ENCODE measurements at places on chromosomes 1 and 21. TPM values are rescaled to one million over a fixed set of nuclear protein-coding genes. Genes with fewer than 3 reads are reported as not detected.

DNA sequence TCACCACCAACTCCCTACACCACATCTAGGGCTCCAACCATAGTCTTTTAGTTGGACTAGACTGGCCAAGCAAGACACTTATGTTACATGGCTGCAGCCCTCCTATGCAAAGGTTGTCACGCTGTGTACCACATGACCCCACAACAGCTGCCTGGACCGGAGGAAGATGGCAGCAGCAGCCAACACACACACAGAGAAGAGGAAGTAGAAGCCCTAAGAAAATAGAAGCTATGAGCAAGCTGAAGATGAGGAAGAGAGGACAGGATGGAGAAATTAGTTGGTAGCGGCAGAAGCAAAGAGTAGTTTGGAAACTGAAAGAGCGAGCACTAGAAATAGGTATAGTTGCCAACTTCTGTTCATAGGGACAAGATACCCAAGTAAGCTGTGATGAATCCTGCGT, 60.8 kb upstream of the RALGPS2 start:
- H3K27ac ChIP-seq, result no peak overlapping the region
- H3K4me3 ChIP-seq, result no peak overlapping the region

DNA sequence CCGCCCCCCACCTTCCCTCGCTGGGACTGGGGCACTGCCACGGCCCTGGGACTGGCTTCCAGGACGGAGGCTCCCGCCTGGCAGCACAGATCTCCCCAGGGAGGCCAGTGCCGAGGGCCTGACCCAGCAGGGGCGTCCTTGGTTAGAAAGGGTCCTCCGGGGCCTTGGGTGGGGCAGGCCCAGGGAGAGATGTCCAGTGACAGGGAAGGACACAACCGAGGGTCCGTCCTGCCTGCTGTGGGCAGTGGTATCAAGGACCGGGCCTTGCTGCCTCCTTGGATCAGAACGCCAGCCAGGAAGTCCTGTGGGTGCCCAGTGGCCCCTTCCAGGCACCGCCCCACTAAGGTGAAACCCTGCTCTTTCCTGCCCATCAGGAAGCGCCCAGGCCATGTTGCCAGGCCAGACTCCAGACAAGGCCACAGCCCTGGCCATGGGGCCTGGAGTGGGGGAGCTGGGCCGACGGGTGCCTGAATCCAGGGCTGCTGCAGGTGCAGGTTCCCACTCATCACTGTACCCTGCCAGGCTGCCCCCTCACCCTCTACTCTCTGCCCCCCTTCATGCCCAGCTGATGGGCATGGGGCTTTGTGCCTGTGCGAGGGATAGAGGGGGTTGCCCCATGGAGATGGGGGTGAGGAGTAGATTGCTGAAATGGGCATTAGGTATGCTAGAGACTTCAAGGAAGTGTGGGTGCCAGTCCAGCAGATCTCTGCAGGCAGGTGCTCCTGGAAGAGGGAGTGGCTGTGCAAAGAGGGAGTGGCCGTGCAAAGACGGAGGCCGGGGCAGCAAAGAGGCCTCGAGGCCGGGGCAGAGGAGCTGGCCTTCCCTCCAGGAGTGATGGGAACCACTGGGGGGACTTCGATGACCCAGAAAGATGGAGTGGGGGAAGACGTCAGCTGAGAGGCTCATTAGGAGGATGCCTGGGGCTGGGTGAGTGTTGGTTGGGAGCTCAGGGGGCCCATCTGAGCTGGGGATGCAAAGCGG, 2.2 kb upstream of the PRKCZ start:
- DNase-seq, result peak; percentile 71
- no peak overlapping the region for H3K4me3 ChIP-seq
- peaks cover 19% of the 10 kb centered on the region for H3K4me1 ChIP-seq
- no peaks in the 10 kb centered on the region for H3K36me3 ChIP-seq
- no peaks in the 10 kb centered on the region for H3K27me3 ChIP-seq
- no peak overlapping the region for H3K27ac ChIP-seq

- H3K36me3 ChIP-seq, result no peaks in the 10 kb centered on the region
- no peak overlapping the region for H3K27ac ChIP-seq
- no peaks in the 10 kb centered on the region for H3K27me3 ChIP-seq
- no peak overlapping the region for H3K4me3 ChIP-seq
- no peaks in the 10 kb centered on the region for H3K4me1 ChIP-seq
Measured at GRCh38 chr1:29397981-29398380, 161.7 kb downstream of the PTPRU start.

- no peak overlapping the region for H3K4me3 ChIP-seq
- no peak for DNase-seq
- no peak overlapping the region for H3K27ac ChIP-seq
Measured at GRCh38 chr1:73576083-73576482, 621.9 kb downstream of the LRRIQ3 start.

GRCh38 chr1:4894566-4894965, 240.2 kb downstream of the AJAP1 start:
- H3K27ac ChIP-seq, result no peak overlapping the region
- H3K4me3 ChIP-seq, result no peak overlapping the region
- H3K27me3 ChIP-seq, result no peaks in the 10 kb centered on the region

GRCh38 chr1:119573886-119574285, 66.9 kb downstream of the HSD3B1 start:
- H3K36me3 ChIP-seq, result no peaks in the 10 kb centered on the region
- H3K27me3 ChIP-seq, result no peaks in the 10 kb centered on the region
- no peak overlapping the region for H3K27ac ChIP-seq
- H3K4me3 ChIP-seq, result no peak overlapping the region

DNA sequence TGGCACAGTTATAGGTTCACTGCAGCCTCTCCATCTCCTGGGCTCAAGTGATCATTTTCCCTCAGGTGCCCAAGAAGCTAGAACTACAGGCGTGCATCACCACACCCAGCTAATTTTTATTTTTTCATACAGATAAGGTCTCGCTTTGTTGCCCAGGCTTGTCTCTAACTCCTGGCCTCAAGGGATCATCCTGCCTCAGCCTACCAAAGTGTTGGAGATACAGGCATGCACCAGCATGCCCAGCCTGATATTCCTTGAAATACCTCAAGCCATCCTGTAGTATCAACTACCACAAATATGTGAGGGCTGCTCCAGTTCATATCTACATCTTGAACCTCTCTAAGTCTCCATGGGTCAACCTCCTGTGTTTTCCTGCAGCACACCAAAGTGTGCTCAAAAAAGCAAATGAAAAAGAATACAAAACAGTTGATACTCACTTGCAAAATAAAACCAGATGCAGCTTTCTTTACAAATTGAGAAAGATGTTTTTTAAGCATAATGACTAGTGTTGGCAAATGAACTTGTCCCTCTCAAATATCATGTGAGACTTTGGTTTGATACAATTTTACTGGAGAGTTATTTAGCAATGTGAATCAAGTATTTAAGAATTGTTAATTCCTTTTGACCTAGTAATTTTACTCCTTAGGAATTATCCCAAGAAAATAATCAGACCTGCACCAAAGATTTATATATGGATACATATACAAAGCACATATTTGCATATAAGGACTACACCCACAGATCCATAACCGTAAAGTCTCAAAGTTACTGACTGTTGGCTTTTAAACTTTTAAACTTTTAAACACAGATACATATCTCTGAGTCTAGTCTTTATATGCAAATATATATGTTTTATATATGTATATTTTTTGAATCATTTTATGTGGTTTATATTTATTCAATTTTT, 197.7 kb downstream of the NRIP1 start:
- no peak for DNase-seq
- H3K27me3 ChIP-seq, result no peaks in the 10 kb centered on the region
- no peaks in the 10 kb centered on the region for H3K36me3 ChIP-seq
- H3K4me1 ChIP-seq, result peaks cover 9% of the 10 kb centered on the region
- no peak overlapping the region for H3K27ac ChIP-seq

GRCh38 chr1:92790867-92791266, 6.0 kb upstream of the EVI5 start:
- H3K4me3 ChIP-seq, result no peak overlapping the region
- H3K27me3 ChIP-seq, result no peaks in the 10 kb centered on the region
- no peak for DNase-seq
- H3K4me1 ChIP-seq, result peaks cover 10% of the 10 kb centered on the region
- H3K27ac ChIP-seq, result no peak overlapping the region

DNA sequence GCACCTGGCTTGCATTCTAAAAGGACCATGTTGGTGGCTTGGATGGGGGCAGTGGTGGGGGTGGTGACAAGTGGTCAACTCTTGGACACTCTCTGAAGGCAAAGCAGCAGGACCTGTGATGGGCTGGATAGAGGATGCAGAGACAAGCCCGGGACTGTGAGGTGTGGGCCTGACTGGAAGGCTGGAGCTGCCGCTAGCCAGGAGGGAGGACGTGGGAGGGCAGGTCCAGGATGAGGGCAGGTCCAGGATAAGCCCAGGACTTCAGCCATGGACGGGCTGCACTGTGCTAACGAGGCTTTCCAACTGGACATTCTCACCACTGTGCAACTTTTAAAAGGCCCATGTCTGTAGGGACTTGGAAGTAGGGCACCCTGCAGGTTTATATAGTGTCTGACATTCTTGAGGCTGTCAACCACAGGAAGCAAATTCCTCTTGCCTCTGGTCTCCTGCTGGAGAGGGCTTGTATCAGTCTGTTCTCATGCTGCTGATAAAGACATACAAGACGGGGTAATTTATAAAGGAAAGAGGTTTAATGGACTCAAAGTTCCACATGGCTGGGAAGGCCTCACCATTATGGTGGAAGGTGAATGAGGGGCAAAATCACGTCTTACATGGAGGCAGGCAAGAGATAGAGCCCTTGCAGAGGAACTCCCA, 8.3 kb upstream of the C1orf167 start:
- DNase-seq, result no peak
- H3K27ac ChIP-seq, result no peak overlapping the region
- peaks cover 4% of the 10 kb centered on the region for H3K4me1 ChIP-seq
- H3K27me3 ChIP-seq, result no peaks in the 10 kb centered on the region
- H3K36me3 ChIP-seq, result no peaks in the 10 kb centered on the region

GRCh38 chr1:248114890-248115289, 19.9 kb downstream of the OR2L13 start:
- no peak overlapping the region for H3K4me3 ChIP-seq
- H3K36me3 ChIP-seq, result no peaks in the 10 kb centered on the region
- DNase-seq, result no peak
- no peaks in the 10 kb centered on the region for H3K4me1 ChIP-seq

DNA sequence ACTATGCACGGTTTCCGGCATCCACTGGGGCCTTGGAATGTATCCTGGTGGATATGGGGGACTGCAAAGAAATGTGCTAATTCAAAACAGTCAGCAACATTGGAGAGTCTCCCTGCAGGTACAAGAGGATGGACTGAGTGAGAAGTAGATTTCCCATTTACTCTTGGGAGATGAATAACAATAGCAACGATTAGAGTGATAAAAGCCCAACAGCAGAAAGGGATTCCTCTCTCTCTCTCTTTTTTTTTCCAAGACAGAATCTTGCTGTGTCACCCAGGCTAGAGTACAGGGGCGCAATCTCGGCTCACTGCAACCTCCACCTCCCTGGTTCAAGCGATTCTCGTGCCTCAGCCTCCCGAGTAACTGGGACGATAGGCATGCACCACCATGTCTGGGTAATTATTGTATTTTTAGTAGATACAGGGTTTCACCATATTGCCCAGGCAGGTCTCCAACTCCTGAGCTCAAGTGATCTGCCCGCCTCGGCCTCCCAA, 5.0 kb upstream of the SHCBP1L start:
- no peak overlapping the region for H3K4me3 ChIP-seq
- no peak overlapping the region for H3K27ac ChIP-seq
- no peak for DNase-seq
- no peaks in the 10 kb centered on the region for H3K36me3 ChIP-seq

DNA sequence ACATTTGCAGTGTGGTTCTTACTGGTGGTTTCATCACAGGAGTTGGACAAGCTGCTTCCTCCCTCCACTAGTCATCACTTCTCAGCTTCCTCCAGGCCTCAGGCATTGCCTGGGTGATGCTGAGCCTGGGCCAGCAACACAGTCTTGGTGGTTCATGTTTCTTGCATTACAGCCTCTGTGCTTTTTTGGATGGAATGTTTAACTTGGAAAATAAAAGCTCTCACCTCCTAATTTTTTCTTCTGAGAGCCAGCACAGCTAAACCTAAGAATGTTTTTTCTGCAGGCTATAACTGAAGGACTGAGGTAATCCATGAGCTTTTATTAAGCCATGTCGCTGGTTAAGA, 66.1 kb upstream of the RHOU start:
- H3K27ac ChIP-seq, result no peak overlapping the region
- H3K27me3 ChIP-seq, result no peaks in the 10 kb centered on the region
- no peak overlapping the region for H3K4me3 ChIP-seq

DNA sequence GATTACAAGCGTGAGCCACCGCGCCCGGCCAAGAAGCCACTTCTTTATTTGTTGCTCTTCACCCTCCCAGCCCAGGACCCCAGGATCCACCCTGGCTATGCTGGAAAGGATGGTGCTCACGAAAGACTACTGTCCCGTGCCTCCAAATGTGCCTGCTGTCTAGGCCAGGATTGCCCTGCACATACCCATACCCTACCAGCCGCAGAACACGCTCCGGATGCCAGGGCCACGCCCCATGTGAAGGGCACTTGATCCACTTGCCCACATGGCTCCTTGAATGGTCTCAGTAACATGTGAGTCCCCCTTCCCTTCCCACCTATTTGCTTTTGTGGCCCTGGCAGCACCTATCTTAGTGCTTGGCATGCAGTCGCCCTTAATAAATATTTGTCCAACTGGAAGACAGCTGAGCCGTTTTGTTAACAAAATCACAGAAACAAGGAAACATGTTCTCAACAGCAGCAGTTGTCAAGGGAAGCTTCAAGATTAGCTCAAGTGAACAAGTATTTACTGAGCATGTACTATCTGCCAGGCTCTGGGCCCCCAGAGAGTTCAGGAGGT, 13.8 kb upstream of the UBXN10 start:
- H3K4me3 ChIP-seq, result no peak overlapping the region
- no peaks in the 10 kb centered on the region for H3K27me3 ChIP-seq
- no peaks in the 10 kb centered on the region for H3K36me3 ChIP-seq
- H3K27ac ChIP-seq, result no peak overlapping the region

DNA sequence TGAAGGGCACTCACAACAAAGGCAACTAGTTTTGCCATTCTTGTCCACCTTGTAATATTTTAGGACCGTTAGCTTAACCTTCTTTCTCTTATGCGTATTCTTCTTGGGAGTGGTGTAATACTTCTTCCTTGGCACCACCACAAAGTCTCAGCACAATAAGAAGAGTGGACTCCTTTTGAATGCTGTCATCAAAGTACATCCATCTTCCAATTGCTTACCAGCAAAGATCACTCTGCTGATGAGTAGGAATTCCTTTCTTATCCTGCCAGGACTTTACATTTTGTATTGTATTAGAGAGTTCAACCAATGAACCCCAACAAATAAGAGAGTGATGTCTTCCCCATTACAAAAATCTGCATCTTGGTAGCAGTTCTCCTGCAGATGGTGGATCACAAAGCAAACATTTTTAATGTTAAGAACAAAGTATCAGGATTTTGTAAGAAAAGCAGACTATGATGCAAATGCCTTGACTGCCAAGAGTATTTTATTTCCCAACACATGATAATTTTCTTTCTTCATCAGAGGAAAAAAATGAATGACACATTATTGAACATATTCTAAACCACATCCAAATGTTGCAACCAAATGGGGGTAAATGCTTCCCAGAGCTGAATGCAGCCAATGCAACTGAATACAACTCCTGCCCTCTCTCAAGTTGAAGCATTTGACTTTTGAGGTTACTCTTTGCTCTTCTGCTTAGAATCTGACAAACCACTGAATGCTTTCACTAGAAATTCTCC, 5.1 kb upstream of the ARNT start:
- no peaks in the 10 kb centered on the region for H3K4me1 ChIP-seq
- no peak for DNase-seq
- H3K4me3 ChIP-seq, result no peak overlapping the region
- H3K27ac ChIP-seq, result peak overlapping the region; percentile 35

The PTAFR gene
- 42.3 TPM for total RNA-seq

The DCLRE1B gene
- total RNA-seq, result 6.2 TPM

The DYNLT5 gene
- total RNA-seq, result 7.0 TPM

The TP73 gene
- 3.4 TPM for total RNA-seq

The CYYR1 gene
- 44.6 TPM for total RNA-seq

The SPRR1B gene
- not detected for total RNA-seq

The ADORA3 gene
- total RNA-seq, result 7.3 TPM

The COL16A1 gene
- 53.4 TPM for total RNA-seq

The OR2G6 gene
- total RNA-seq, result not detected

The KRTAP24-1 gene
- not detected for total RNA-seq

The C1orf94 gene
- not detected for total RNA-seq

The PADI2 gene
- total RNA-seq, result 25.2 TPM

Measured in upper lobe of left lung (tissue), 6 donors.